NCI-H1105 treated with DMSO at 0.1 percent for 48 hours (cell line): ENCODE measurements at places on chromosomes 2 and 18.

DNA sequence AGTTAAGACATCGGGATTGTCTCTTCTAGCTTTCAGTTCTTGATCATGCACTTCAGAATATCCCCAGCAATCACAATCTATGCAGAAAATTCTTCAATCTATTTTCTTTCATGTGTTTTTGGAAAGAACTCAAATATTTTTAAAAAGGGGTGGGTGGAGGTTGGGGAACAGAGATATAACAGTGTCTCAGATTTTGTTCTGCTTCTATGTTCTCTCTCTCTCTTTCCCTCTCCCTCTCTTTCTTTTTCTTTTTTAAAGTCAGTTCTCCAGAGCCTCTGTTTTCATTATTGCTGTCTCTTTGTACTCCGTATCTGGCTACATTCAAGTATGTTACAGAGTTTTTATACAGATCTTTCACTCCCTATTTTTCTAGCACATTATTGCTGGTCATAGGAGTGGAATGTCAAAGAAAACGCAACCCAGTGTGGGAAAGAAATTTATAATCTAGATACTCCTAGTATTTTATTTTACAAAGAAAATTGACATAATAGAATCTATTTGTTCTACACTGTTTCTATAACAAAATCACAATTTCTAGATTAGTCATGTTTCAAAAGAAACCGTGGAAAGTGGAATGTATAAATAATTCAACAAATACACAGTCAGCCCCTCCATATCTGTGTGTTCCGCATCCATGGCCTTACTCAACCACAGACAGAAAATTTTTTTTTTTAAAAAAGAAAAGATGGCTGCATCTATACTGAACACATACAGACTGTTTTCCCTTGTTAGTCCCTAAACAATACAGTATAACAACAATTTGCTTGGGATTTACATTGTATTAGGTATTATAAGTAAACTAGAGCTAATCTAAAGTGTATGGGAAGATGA is 11.2 kb upstream of the NEMP2 start:
- no peak for DNase-seq

GRCh38 chr2:120825370-120826259 is 89.9 kb downstream of the GLI2 start:
- peak; percentile 25 for DNase-seq

GRCh38 chr2:1514391-1515072 is 101.3 kb downstream of the TPO start:
- no peak for DNase-seq

GRCh38 chr2:555164-555922 is 121.9 kb downstream of the TMEM18 start:
- DNase-seq = no peak

- DNase-seq = no peak
Observed at GRCh38 chr2:98891591-98891990, 44.4 kb downstream of the CRACDL start.
